ENCODE measurements at places on chromosomes 12 and 14.

GRCh38 chr12:108326254-108326750, 12.8 kb downstream of the CMKLR1 start:
- DNase-seq, result no peak

- no peak for DNase-seq
These were observed 43.9 kb downstream of the DCAF4 start for GRCh38 chr14:72970058-72970630.

GRCh38 chr12:104519190-104520019, 62.7 kb downstream of the CHST11 start:
- DNase-seq, result no peak

DNA sequence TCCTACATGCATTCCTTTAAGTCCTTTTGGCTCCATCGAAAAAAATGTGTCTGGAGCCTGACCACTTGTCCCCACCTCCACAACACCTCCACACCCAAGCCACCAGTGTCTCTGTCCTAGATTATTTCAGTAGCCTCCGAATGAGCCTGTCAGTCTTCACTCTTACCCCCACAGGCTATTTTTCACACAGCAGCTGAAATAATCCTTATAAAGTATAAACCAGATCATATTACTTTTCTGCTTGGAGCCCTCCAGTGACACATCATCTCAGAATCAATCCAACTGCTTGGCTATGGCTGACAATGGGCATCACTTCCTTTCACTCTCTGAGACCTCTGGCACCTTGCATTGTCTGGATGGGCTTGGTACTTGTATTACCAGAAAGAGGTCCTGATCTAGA, 44.9 kb downstream of the BBS10 start:
- DNase-seq, result no peak

DNA sequence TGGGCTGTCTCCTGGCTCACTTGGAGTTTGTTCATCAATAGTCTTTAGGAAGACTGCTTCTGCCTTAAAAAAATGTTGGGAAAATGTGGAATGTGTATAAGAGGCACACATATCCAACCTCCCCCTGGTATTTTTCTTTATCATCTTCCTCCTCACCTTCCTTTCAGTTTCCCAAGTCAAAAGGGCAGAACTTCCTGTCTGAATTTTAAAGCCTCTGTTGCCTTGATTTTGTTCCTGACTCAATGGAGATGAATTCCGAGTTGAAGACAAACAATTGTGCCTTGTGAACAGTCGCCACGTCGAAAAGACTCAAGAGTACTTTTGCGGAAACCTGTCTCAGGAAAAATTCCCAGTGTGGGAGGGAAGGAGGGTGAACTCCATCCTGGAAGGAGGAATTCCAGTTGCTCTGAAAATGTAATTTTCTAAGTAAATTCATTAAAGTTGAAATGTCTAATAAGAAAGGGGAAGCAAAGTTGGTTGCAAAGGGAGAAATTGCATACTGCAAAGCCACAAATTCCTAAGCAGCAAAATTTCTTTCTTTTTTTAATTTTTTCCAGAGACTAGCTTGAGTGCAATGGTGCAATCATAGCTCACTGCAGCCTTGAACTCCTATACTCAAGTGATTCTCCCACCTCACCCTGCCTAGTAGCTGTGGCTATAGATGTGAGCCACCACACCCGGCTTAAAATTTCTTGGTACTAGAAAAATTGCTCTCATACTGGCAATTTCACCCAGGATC, 50.2 kb upstream of the ELK3 start:
- no peak for DNase-seq

DNA sequence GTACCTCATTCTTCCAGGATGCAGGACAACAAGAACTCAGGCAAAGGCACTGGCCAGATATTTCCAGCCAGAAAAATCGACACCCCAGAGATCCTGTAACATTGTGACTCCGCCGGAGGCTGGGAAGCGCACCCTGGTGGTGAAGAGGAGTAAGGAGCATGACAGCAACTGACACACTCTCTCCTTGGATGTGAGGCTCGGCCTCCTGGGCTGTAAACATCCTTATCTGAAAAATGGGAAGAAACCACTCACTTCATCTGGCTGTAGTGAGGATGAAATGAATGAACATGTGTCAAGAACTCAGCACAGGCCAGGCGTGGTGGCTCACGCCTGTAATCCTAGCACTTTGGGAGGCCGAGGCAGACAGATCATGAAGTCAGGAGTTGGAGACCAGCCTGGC, 27.5 kb downstream of the TCHP start:
- DNase-seq, result peak; percentile 47

- DNase-seq, result no peak
These were observed 142.3 kb upstream of the TMPO start for GRCh38 chr12:98373025-98373554.

DNA sequence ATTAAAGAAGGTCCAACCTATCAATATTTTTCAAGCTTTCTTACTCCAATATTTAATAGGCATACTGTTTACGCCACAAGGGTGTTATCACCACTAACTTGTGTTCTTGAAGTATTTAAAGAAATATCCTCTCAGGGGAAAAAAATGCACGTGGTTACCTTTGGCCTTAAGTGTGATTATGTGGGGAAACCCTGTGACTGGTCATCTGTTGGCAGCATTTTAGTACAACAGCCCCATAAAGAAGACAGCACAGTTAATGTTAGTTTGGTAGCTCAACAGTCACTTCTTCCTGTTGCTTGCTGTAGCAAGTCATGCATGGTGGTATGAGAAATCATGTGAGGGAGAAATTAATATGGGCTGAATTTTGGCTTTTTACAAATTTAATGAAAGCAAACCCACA, 1021.5 kb upstream of the TMEM132C start:
- DNase-seq, result no peak

GRCh38 chr12:65999564-66000280, 130.8 kb downstream of the LLPH start:
- no peak for DNase-seq

- DNase-seq, result peak; percentile 84
These were observed 65.1 kb upstream of the SRSF5 start for GRCh38 chr14:69701857-69702256.

GRCh38 chr14:54562334-54562733, 4.6 kb upstream of the SAMD4A start:
- DNase-seq, result no peak

DNA sequence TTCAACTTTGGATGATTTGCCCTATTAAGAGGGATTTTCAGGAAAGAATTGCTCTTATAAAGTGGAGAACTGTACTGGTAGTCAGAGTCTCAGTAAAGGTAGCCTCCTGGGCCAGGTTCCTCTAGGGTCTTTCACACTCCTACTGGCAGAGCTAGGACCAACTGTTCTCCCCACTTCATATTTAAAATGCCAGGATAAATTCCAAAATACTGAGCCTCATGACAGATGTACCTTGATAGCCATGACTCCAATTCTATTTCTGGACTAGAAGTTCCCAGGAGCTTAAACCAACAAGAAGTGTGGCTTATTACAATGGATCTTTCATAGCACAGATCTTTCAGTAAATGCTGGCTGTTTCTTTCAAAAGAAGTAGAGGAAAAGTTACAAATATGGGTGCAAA, 126.5 kb downstream of the C12orf75 start:
- no peak for DNase-seq

DNA sequence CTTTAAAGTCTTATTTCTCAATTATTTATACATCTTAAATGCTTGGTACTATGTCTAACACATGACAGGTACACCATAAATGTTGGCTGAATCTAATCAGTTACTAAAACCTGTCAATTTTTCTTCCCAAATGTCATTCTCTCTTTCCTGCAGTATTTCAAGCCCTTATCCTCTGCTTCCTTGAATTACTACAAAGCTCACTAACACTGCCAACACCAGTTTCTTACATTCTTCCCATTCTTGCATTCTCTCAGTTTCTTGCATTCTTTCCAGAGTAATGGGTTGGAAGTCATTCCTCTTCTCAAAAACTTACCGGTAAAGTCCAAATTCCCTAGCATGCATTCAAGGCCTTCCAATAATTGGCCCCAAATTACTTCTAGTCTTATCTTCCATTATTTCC, 9.6 kb upstream of the SMARCC2 start:
- no peak for DNase-seq

- no peak for DNase-seq
These were observed 41.3 kb upstream of the BCL7A start for GRCh38 chr12:121980191-121980891.

GRCh38 chr12:109504068-109504467, 26.6 kb downstream of the UBE3B start:
- DNase-seq, result no peak

GRCh38 chr12:59763835-59764234, 168.0 kb downstream of the SLC16A7 start:
- no peak for DNase-seq

- no peak for DNase-seq
These were observed 37.0 kb upstream of the TMX1 start for GRCh38 chr14:51202914-51203665.

DNA sequence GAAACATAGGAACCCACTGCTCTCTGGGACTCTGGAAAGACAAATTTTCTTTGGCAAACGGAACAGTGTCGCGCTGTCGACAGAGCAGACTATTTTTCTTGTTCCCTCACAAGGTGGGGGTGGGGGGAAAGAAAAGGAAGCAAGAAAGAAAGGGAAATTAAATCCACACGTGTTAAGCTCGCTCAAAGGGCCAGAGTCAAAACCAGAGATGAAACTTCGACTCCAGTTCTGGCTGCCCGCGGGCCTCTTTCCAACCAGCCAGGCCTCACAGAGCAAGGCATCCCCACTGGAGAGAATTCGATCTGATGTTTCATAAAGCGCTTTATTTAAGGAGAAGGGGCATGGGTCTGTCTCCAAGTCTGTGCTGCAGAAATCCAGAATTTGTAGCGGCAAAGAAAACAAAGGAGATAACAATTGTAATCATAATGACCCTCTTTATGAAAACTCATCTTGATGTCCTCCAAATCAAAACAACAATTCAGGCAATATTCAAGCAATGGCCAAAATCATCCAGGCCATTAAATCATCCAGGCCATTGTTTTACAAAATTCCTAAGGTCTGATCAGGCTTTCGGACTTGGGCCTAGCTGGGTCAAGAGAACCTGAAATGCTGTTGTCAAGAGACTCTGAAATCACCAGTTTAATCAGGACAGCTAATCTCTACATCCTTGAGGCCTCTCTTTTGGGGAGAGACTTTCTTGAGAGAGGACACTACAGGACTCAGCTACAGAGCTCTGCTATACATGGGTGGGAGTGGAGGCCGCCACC, 5.3 kb upstream of the TBX5 start:
- no peak for DNase-seq

GRCh38 chr14:80978403-80978802, 23.0 kb downstream of the TSHR start:
- no peak for DNase-seq

DNA sequence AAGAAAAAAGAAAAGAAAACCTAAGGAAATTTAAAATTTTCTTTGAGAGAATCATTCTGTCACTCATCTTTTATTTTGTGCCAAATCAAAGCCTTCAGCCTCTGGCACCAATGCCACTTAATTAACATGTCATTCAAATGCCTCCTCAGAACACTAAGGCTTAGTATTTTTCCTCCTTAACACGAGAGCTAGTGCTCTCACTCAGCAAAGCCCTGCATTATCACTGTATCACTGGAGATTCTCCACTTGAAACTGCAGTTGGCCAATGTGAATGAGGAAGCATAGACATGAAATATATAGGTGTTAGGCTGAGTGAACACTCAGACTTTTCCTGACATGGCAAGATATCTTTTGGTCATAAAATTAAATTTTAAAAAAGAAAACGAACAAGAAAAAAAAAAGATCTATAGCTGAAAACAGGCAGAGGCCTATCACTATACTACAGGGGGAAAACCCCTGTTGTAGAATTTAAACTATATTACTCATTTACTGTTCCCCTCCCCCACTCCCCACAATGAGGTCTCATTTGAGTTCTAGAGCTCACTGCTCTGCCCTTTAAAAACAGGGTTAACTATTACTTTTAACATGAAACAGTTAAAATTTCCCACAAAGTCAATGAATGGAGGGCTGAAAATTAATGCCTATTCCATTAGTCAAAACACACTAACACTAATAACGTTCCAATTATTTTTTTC, 5.1 kb downstream of the MBIP start:
- DNase-seq, result no peak

DNA sequence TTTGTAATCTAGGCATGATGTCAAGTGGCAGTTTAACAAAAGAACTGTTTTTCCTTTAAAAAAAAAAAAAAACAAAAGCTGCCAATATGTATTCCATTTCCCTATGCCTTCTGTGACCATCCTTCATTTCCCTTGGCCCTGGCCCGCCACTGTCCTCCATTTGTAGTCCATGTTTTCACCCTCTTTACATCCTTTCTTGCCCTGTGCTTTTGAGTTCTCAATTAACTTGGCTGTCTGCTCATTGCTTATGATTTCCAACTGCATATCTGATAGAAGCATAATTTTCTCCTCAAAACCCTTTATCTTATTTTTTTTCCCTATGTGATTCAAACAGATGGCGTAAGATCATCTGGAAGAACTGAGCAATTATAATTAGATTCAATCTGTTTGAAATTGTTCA, 297.5 kb downstream of the NAV3 start:
- DNase-seq, result no peak

GRCh38 chr12:80794551-80794950, 77.8 kb downstream of the MYF5 start:
- no peak for DNase-seq

DNA sequence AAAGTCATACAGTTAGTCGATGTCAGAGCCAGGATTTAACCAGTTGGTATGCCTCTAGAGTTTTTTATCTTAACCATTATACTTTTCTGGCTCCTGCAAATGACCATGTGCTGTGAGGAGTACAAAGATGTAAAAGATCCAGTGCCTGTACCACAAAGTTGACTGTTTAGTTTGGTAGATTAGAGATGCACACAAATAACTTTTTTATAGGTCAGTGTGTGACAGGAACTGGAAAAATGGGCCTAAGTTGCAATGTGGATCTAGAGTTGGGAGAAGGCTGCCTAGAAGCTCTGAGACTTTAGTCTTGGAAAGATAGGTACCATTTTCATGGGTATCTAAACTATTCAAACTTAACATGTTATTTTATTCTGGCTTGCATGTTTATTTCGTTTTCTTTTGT, 32.8 kb upstream of the PPM1H start:
- DNase-seq, result no peak

DNA sequence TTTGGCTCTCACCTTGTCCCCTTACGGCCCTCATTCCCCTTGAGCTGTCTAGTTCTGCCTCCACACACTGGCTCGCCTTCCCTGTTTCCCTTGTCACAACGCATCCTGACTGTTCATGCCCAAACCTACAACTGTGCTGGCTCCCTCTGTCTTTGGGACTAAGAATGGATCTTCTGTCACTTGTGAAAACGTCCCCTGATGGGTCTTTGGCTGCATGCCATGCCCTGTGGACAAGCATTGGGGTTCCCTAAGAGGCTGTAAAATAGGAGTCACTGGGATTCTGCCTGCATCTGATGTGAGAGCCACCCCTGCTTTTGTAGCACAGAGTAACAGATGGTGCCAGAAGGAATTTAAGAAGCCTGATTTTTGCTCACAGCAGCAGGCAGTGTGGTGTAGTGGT, 285.3 kb upstream of the CRY1 start:
- DNase-seq, result no peak

DNA sequence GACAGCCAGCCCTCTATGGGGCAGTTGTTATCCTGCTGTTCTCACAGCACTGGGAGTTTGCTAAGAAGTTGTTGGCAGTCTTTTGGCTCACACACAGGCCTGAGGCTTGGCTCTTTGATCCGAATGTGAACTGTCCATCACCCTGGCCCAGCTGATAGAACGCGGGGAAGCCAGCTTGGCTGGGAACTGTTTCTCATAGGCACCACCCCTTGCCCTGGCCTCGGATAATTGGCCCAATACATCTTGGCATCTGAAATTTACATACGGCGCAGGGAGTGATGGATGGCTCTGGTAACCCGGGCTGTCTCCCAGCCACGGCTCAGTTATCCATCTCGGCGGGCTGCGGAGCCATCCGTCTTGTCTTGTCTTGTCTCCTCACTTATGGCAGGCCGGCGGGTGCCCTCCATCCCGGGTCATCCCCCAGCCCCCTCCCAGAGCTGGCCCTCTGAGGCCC, 164.1 kb downstream of the PHETA1 start:
- no peak for DNase-seq
